Stimulated activated naive CD4-positive, alpha-beta T cell treated with Interleukin-2 at 50 U/mL for 16 hours (primary cell): ENCODE measurements at places on chromosomes 6 and 20.

DNA sequence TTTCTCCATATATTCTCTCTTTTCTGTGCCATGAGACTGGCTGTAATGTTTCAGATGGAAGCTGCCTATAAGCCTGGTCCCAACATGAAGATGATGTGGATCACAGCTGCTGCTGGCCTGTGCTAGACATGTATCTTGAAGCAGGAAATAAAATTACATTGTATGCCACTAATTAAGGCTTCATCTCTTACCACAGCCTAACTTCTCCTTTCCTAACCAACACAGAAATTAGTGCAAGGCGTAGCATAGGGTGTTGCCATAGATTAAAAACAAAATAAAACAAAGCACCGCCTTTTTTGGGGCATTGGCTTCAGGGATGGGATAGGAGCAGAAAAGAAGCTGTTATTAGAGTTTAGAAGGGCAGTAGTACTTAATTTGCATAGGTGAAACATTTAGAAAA, 4.7 kb upstream of the SLC17A4 start:
- DNase-seq, result no peak

DNA sequence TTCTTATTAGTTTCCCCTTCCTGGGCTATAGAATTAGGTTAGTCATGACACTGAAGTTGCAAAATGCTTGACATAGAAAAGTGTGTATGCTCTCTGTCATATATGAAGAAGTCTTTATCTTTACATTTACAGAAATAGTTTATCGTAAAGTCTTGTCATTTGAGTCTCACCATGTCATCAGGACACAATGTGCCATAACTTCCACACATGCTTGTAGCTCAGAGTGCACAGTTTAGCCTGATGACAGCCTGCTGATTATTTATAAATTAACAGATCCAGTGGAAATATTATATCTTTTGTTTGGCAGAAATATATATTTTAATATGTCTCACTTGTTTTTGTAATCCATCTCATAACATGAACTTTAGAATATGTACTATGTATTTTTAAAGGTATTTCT, 286.9 kb upstream of the QKI start:
- DNase-seq, result no peak

DNA sequence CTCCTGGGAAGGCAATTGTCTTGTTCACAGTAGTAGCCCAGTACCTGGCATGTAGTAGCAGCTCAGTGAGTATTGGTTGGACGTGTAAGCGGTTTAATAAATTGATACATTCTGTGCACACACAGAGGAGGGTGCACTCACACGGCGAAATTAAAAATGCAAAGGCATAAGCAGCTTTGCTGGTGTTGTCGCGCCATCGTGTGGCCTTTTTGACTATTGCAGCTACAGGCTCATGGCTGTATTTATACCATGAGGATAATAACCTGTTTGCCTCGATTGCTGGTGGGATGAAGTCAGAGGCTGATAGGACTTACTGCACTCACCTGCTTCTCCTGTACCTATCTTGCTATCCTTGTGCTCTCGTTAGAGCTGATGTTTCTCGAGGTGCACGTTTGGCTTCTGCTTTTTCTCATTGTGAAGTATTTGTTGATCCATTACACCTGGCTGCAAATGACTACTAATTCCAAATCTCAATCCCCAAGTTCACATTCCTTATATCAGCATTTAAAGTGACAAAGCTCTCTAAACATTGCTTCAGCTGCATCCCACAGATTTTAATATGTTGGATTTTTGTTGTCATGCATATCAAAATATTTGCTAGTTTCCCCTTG, 61.5 kb downstream of the TBXT start:
- DNase-seq, result peak; percentile 46

DNA sequence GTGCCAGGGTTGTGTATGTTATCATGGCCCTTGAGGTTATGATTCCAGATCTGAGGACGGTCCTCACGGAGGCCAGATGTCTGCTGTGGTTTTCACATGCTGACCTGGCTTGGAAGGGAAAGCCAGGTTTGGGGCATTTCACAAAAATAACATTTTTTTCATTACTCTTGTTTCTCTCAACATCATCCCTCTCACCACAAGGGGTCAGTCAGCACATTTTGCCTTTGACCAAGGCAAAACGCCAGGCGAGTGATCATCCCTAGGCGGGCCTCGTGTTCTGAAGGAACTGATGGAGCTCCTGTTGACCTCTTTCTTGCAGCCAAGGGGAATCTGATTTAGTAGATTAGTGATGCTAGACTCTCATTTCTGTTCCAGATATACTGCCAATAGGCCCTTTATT, 133.5 kb downstream of the TBC1D7 start:
- DNase-seq, result no peak

GRCh38 chr6:150470960-150471665, 102.3 kb downstream of the IYD start:
- DNase-seq, result no peak

- DNase-seq, result no peak
Observed at GRCh38 chr6:17497535-17498095, 102.5 kb upstream of the FAM8A1 start.
